ENCODE measurements at places on chromosomes 6 and 20. TPM values are rescaled to one million over a fixed set of nuclear protein-coding genes. Genes with fewer than 3 reads are reported as not detected.

LAMP5 gene
- not detected for total RNA-seq

LY6G6C gene
- not detected for total RNA-seq

IER3 gene
- 390 TPM for total RNA-seq

CRYBG1 gene
- total RNA-seq: 75.0 TPM

ADAM33 gene
- 0.33 TPM for total RNA-seq

SLC22A16 gene
- total RNA-seq: under 0.01 TPM

RRAGD gene
- total RNA-seq: 8.0 TPM

MDFI gene
- 163 TPM for total RNA-seq

POLR1H gene
- 50.6 TPM for total RNA-seq

BFSP1 gene
- 3.2 TPM for total RNA-seq

WFDC12 gene
- total RNA-seq: not detected

SRSF12 gene
- total RNA-seq: 3.8 TPM

VNN1 gene
- total RNA-seq: 0.09 TPM

PSORS1C1 gene
- total RNA-seq: 3.7 TPM

CD24 gene
- total RNA-seq: 397 TPM

SASH1 gene
- 12.5 TPM for total RNA-seq

VWA7 gene
- 1.7 TPM for total RNA-seq

CST4 gene
- total RNA-seq: not detected

PPP1R3G gene
- not detected for total RNA-seq

MAP1LC3A gene
- 18.5 TPM for total RNA-seq

TRIM10 gene
- total RNA-seq: not detected

TPBG gene
- 128 TPM for total RNA-seq

RAB22A gene
- total RNA-seq: 24.7 TPM

SLC26A8 gene
- total RNA-seq: under 0.01 TPM

SNAP91 gene
- not detected for total RNA-seq

LY6G6D gene
- total RNA-seq: not detected

AARS2 gene
- total RNA-seq: 14.2 TPM

HINT3 gene
- total RNA-seq: 13.3 TPM

RIMS4 gene
- under 0.01 TPM for total RNA-seq

BMP7 gene
- not detected for total RNA-seq

CGA gene
- not detected for total RNA-seq

PLCG1 gene
- total RNA-seq: 75.8 TPM

WFDC5 gene
- total RNA-seq: 0.33 TPM

VSTM2L gene
- 3.0 TPM for total RNA-seq

RSPO3 gene
- not detected for total RNA-seq

FILIP1 gene
- total RNA-seq: not detected

DST gene
- total RNA-seq: 535 TPM

FAM217A gene
- total RNA-seq: not detected

DNAH8 gene
- total RNA-seq: not detected

COL19A1 gene
- 0.17 TPM for total RNA-seq

ZNF217 gene
- total RNA-seq: 30.8 TPM

POPDC3 gene
- total RNA-seq: 34.0 TPM

DEFB116 gene
- total RNA-seq: not detected

PLG gene
- total RNA-seq: not detected

ANGPT4 gene
- total RNA-seq: not detected

PNLDC1 gene
- total RNA-seq: 0.33 TPM

ANKRD6 gene
- 25.8 TPM for total RNA-seq

AIG1 gene
- total RNA-seq: 113 TPM

CAGE1 gene
- total RNA-seq: 0.14 TPM

APCDD1L gene
- 1.4 TPM for total RNA-seq

IGF2R gene
- 171 TPM for total RNA-seq

LY6G5C gene
- total RNA-seq: not detected

ZNF391 gene
- total RNA-seq: 6.5 TPM

PTPRA gene
- 39.2 TPM for total RNA-seq

GFRAL gene
- not detected for total RNA-seq

NR2E1 gene
- 0.24 TPM for total RNA-seq

TGM3 gene
- total RNA-seq: not detected

PPP1R11 gene
- total RNA-seq: 64.0 TPM
